Endodermal cell (in vitro differentiated cells): ENCODE measurements at places on chromosomes 12 and 14. TPM values are rescaled to one million over a fixed set of nuclear protein-coding genes. Genes with fewer than 3 reads are reported as not detected.

CD69 gene
- not detected in 2 replicates for total RNA-seq

- DNase-seq = no peak
These were observed 44.3 kb upstream of the HMGA2 start for GRCh38 chr12:65779946-65780345.

SMOC1 gene
- 0.16 TPM in 1 of 2 replicates, not detected in the other for total RNA-seq

ST8SIA1 gene
- 12.3 to 15.8 TPM (median 13.3 TPM) in 3 replicates for total RNA-seq

BCL11B gene
- total RNA-seq = 4.6 and 5.7 TPM in 2 replicates
